ENCODE measurements at places on chromosomes 2 and 18. TPM values are rescaled to one million over a fixed set of nuclear protein-coding genes. Genes with fewer than 3 reads are reported as not detected.

The CCBE1 gene
- total RNA-seq: not detected

The ERLEC1 gene
- 23.6 TPM for total RNA-seq

The CCL20 gene
- not detected for total RNA-seq

The RBFA gene
- 21.1 TPM for total RNA-seq

The ZSWIM2 gene
- not detected for total RNA-seq

The PDE11A gene
- not detected for total RNA-seq

The PROKR1 gene
- total RNA-seq: not detected

The FIGN gene
- not detected for total RNA-seq

The IL1R2 gene
- not detected for total RNA-seq

The COBLL1 gene
- 0.13 TPM for total RNA-seq

The GAL3ST2 gene
- not detected for total RNA-seq

The RGPD4 gene
- 0.05 TPM for total RNA-seq

The CCDC85A gene
- total RNA-seq: not detected

The MCEE gene
- total RNA-seq: 14.4 TPM

The DNAJC5G gene
- total RNA-seq: not detected

The REG3G gene
- total RNA-seq: not detected

The FSIP2 gene
- total RNA-seq: 0.08 TPM
